ENCODE measurements at places on chromosomes 1 and 21.

- no peak for DNase-seq
These were observed 10.0 kb downstream of the NHLH2 start for GRCh38 chr1:115830963-115831362.

DNA sequence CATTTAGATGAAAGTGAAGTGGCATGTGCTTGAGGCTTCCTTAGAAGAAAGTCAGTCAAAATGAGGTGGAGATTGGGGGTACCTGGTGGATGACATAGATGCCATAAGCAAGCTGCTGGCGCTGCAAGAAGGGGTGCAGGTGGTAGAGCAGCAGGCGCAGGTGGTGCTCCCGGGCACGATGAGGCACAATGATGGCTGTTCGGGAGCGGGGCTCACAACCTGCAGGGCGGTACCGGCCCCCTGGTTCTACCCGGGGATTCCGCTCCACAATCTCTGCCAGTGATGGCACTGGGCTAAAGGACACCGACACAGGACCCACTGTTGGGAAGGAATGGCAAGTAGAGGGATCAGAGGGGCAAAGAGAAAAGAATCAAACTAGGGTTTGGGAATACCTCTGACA is 2.4 kb downstream of the B4GALT3 start:
- DNase-seq, result no peak

GRCh38 chr1:9589144-9589718 is 520 bp downstream of the TMEM201 start:
- DNase-seq, result peak; percentile 21

DNA sequence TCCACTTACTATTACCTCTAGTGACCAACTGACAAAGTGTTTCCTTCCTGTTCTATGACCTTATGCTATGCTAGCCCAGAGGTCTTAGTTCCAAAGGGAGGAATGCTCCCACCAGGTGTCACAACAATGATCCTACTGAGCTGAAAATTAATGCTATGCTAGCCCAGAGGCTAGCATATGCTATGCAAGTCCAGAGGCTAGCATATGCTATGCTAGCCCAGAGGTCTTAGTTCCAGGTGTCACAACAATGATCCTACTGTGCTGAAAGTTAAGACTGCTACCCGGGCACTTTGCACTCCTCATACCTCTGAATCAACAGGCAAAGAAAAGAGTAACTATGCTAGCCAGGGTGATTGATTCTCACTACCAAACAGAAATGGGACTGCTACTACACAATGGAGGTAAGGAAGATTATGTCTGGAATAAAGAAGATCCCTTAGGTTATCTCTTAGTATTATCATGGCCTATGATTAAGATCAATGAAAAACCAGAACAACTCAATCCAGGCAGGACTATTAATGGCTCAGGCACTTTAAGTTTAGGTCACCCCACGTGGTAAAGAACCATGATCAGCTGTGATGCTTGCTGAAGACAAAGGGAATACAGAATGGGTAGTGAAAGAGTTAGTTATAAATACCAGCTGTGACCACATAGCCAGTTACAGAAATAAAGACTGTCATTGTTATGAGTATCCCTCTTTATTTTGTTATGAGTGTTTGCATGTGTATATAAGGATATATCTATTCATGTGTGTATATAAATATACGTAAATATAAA is 114.1 kb downstream of the CSMD2 start:
- no peak for DNase-seq
